ENCODE measurements at places on chromosomes 4 and X. TPM values are rescaled to one million over a fixed set of nuclear protein-coding genes. Genes with fewer than 3 reads are reported as not detected.
A peak's percentile ranks its signal among the peaks of the same experiment; 100 is the strongest.

Gene TIMM8A
- 1.9 TPM for polyA plus RNA-seq

Gene TCEAL9
- polyA plus RNA-seq, result 0.49 TPM

DNA sequence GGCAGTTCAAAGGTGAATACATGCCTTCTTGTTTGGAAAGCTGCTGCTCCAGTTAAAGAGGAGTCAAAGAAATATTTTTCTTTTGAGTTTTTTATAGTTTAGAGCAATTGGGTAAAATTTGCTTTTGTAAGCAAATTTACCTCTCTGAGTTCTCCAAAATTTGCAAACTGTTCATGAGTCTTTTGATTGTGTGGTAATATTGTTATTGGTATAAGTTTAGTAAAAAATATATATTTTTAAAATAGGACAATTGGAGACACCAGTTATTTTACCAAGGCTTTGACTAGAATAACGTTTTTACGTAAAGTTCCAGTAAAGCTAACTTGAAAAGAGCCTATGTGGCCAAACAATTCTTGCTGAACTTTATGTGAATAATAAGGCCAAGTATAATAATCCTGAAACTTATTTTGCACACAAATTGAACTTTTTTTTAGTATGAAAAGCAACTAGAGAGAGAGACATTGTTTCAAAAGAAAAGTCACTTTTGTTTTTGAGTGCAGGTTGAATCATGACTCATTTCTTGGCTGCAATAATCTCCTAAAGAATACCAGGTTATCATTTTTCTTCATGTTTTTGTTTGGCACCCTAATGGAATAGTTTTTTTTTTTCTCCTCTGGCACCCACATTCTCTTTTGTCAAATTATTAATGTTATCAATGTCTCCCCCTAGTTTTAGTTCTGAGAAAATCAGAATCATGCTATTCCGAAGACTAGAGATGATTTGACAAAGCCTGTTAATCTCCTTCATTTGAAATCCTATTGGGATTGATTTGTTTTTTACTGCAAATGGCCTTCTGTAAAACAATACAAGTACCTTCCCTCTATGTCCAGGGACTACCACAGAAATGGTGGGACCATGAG, 57.1 kb downstream of the UGT2B10 start:
- H3K36me3 ChIP-seq, result no peaks in the 10 kb centered on the region
- no peak overlapping the region for H3K4me3 ChIP-seq
- DNase-seq, result no peak
- H3K27ac ChIP-seq, result no peak overlapping the region
- H3K27me3 ChIP-seq, result no peaks in the 10 kb centered on the region

GRCh38 chrX:24097741-24098260, 43.0 kb downstream of the EIF2S3 start:
- DNase-seq, result no peak
- H3K4me3 ChIP-seq, result no peak overlapping the region

GRCh38 chrX:120357186-120357585, 4.7 kb upstream of the ATP1B4 start:
- peaks cover under 1% of the 10 kb centered on the region for H3K4me1 ChIP-seq
- H3K27me3 ChIP-seq, result no peaks in the 10 kb centered on the region
- H3K36me3 ChIP-seq, result no peaks in the 10 kb centered on the region
- DNase-seq, result no peak

DNA sequence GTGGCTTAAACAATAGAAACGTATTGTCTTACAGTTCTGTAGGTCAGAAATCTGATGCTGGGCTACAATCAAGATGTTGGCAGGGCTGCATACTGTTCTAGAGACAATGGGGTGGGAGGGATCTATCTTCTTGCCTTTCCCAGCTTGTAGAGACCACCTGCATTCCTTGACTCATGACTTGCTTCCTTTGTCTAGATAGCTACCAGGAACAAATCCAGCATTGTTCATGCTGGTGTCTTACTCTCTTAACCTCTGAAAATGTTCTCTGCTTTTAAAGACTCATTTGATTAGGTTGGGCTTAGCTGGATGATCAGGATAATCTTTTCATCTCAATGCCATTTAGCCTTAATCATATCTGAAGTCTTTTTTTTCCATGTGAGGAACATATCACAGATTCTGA, 169.0 kb downstream of the ZNF330 start:
- H3K36me3 ChIP-seq, result no peaks in the 10 kb centered on the region
- DNase-seq, result no peak
- no peaks in the 10 kb centered on the region for H3K4me1 ChIP-seq
- no peak overlapping the region for H3K4me3 ChIP-seq

Gene SERTM2
- not detected for polyA plus RNA-seq

GRCh38 chr4:186602978-186603377, 47.6 kb upstream of the MTNR1A start:
- H3K27me3 ChIP-seq, result no peaks in the 10 kb centered on the region
- no peak overlapping the region for H3K27ac ChIP-seq
- no peak for DNase-seq

GRCh38 chrX:153500676-153501280, 6.0 kb downstream of the BGN start:
- no peaks in the 10 kb centered on the region for H3K36me3 ChIP-seq
- no peak overlapping the region for H3K27ac ChIP-seq
- no peak for DNase-seq
- H3K27me3 ChIP-seq, result no peaks in the 10 kb centered on the region

GRCh38 chr4:5839751-5840674, 52.9 kb downstream of the CRMP1 start:
- no peaks in the 10 kb centered on the region for H3K27me3 ChIP-seq
- H3K4me3 ChIP-seq, result no peak overlapping the region
- no peak for DNase-seq
- no peaks in the 10 kb centered on the region for H3K36me3 ChIP-seq
- no peak overlapping the region for H3K27ac ChIP-seq
- no peaks in the 10 kb centered on the region for H3K4me1 ChIP-seq

Gene TMPRSS11B
- not detected for polyA plus RNA-seq

GRCh38 chrX:7021991-7022390, 125.5 kb upstream of the STS start:
- no peak overlapping the region for H3K4me3 ChIP-seq
- H3K36me3 ChIP-seq, result no peaks in the 10 kb centered on the region
- no peaks in the 10 kb centered on the region for H3K27me3 ChIP-seq
- H3K4me1 ChIP-seq, result no peaks in the 10 kb centered on the region
- no peak overlapping the region for H3K27ac ChIP-seq

DNA sequence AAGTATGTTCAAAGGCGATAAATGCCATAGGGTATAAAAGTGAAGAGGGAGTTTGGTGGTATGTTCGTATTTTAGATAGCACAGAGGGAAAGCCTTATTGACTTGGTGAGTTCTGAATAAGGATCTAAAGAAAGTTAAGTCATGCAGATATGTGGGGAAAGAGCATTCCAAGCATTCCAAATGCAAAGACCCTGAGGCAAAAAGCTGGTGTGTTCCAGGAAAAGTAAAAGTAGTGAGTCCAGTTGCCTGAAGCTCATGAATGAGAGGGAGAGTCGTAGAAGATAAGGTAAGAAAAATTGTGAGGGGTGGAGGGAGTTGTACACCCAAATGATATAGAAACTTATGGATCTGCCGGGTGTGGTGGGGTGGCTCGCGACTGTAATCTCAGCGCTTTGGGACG, 426.7 kb downstream of the RPA4 start:
- DNase-seq, result no peak
- no peak overlapping the region for H3K27ac ChIP-seq
- no peaks in the 10 kb centered on the region for H3K36me3 ChIP-seq
- H3K4me3 ChIP-seq, result no peak overlapping the region
- no peaks in the 10 kb centered on the region for H3K4me1 ChIP-seq

GRCh38 chr4:162241857-162242256, 78.1 kb upstream of the FSTL5 start:
- H3K4me3 ChIP-seq, result no peak overlapping the region
- H3K27me3 ChIP-seq, result no peaks in the 10 kb centered on the region
- H3K36me3 ChIP-seq, result no peaks in the 10 kb centered on the region
- no peak for DNase-seq
- no peak overlapping the region for H3K27ac ChIP-seq

DNA sequence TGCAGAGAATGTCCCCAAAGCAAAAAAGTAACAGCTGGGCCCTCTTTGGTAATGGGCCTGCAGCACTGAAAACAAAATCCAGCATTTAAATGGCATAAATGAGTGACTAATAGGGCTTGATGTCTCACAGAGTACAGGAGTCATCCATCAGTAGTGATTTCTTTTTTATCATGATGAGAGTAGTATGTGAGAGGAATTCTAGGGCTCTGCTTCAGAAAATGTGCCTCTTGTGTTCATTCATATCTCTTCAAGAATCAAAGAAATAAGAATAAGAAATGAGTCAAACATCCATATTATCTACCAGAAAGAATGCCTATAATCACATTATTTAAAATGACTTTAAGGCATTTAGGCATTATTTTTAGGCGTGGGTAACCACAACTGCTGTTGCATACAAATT, 792.9 kb upstream of the HTR2C start:
- no peaks in the 10 kb centered on the region for H3K36me3 ChIP-seq
- H3K4me1 ChIP-seq, result no peaks in the 10 kb centered on the region
- H3K4me3 ChIP-seq, result no peak overlapping the region
- no peak overlapping the region for H3K27ac ChIP-seq
- DNase-seq, result no peak

Gene MAGEA9B
- not detected for polyA plus RNA-seq

Gene NOCT
- 0.54 TPM for polyA plus RNA-seq

GRCh38 chr4:24741910-24742309, 53.5 kb upstream of the SOD3 start:
- no peak for DNase-seq
- H3K4me1 ChIP-seq, result no peaks in the 10 kb centered on the region
- H3K36me3 ChIP-seq, result no peaks in the 10 kb centered on the region
- H3K27ac ChIP-seq, result no peak overlapping the region
- no peaks in the 10 kb centered on the region for H3K27me3 ChIP-seq
- H3K4me3 ChIP-seq, result no peak overlapping the region

GRCh38 chr4:108203377-108203776, 34.6 kb upstream of the LEF1 start:
- H3K27me3 ChIP-seq, result no peaks in the 10 kb centered on the region
- no peaks in the 10 kb centered on the region for H3K4me1 ChIP-seq
- H3K4me3 ChIP-seq, result no peak overlapping the region
- DNase-seq, result no peak

DNA sequence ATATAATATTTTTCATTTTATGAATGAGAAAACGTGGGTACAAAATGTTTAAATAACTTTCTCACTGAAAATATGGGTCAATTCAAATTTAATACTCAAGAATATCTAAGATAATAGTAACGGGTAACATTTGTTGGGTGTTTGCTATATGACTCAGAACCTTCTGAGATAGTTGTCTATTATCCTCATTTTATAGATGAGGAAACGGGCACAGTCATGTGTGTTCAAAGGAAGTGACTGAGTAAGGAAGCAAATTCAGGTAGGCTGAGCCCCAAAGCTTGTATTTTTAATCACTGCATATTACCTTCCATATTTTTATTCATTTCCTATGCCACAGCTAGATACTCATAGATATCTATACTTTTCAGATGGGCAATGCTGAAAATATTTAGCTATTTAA, 12.2 kb upstream of the CAMK2D start:
- no peak for DNase-seq
- H3K27ac ChIP-seq, result no peak overlapping the region
- no peak overlapping the region for H3K4me3 ChIP-seq
- H3K27me3 ChIP-seq, result peaks cover 2% of the 10 kb centered on the region
- no peaks in the 10 kb centered on the region for H3K36me3 ChIP-seq

GRCh38 chr4:158581161-158581560, 59.5 kb downstream of the RXFP1 start:
- H3K4me1 ChIP-seq, result no peaks in the 10 kb centered on the region
- no peaks in the 10 kb centered on the region for H3K27me3 ChIP-seq
- H3K4me3 ChIP-seq, result no peak overlapping the region

Gene NRK
- not detected for polyA plus RNA-seq

DNA sequence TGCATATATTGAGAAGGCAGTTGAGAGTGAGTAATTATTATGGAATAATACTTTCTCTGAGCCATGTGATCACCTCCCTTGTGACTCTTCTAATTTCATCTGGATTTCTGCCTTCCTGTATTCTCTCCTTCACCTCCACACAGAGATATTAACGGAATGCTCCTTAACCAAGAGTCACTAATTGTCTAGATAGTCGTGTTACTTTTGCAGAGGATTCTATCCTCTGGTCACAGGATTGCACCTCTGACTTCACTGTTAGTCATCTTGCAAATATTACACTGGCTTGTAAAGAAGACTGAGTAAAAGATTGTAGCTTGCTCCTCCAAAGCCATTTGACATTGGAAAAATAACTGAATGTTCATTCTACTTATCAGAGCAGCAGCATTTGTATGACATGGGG, 160.9 kb downstream of the SH2D1A start:
- H3K27me3 ChIP-seq, result no peaks in the 10 kb centered on the region
- H3K27ac ChIP-seq, result no peak overlapping the region
- no peak for DNase-seq
- no peak overlapping the region for H3K4me3 ChIP-seq
- H3K4me1 ChIP-seq, result no peaks in the 10 kb centered on the region
- H3K36me3 ChIP-seq, result no peaks in the 10 kb centered on the region

- H3K36me3 ChIP-seq, result peaks cover 3% of the 10 kb centered on the region
- peaks cover 34% of the 10 kb centered on the region for H3K4me1 ChIP-seq
- H3K27ac ChIP-seq, result peak overlapping the region; percentile 93
- DNase-seq, result peak; percentile 44
- H3K27me3 ChIP-seq, result no peaks in the 10 kb centered on the region
These were observed 1.0 kb downstream of the OTUD4 start for GRCh38 chr4:145179281-145179860.
